ENCODE measurements at places on chromosomes 3 and 15.

GRCh38 chr3:72547183-72547582 is 301.1 kb downstream of the SHQ1 start:
- DNase-seq: no peak

DNA sequence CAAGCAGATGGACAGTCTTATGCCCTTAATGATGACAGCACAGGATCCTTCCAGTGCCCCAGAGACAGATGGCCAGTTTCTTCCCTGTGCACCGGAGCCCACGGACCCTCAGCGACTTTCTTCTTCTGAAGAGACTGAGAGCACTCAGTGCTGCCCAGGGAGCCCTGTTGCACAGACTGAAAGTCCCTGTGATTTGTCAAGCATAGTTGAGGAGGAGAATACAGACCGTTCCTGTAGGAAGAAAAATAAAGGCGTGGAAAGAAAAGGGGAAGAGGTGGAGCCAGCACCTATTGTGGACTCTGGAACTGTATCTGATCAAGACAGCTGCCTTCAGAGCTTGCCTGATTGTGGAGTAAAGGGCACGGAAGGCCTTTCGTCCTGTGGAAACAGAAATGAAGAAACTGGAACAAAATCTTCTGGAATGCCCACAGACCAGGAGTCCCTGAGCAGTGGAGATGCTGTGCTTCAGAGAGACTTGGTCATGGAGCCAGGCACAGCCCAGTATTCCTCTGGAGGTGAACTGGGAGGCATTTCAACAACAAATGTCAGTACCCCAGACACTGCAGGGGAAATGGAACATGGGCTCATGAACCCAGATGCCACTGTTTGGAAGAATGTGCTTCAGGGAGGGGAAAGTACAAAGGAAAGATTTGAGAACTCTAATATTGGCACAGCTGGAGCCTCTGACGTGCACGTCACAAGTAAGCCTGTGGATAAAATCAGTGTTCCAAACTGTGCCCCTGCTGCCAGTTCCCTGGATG is 198.7 kb downstream of the AKAP13 start:
- no peak for DNase-seq

DNA sequence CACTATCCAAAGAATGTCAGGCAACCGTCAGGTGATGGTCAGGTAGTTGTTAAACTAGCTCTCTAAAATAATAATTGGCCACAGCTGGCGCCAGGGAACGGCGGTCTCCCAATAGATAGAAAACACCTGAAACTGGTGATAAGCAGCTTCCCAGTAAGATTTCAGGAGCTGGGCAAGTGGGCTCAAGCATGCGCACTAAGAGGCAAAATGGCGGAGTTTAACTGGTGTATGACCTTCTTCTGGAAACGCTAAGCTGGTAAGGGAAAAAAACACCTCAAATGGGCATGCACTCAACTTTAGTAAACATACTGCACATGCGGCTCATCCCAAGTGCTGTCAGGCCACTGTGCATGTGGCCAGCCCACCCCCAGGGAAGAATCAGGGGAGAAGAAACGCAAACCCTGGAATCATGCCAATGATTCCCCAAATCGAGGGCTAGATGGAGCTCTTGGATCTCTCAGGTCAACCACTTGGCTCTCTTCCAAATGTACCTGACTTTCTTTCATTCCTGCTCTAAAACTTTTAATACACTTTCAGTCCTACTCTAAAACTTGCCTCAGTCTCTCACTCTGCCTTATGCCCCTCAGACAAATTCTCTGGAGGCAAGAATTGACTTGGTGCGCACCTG is 195.0 kb downstream of the ZNF621 start:
- peak; percentile 59 for DNase-seq

DNA sequence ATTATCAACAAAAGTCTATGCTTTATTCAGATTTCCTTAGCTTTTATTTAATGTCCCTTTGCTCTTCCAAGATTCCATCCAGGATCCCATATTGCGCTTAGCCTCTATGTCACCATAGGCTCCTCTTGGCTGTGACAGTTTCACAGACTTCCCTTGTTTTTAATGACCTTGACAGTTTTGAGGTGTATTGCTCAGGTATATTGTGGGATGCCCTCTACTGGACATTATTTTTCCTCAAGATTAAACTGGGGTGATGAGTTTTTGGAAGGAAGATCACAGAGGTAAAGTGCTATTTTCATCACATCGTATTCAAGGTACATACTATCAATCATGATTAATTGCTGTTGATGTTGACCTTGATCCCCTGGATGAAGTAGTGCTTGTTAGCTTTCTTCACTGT is 99.1 kb upstream of the SMAD3 start:
- no peak for DNase-seq

DNA sequence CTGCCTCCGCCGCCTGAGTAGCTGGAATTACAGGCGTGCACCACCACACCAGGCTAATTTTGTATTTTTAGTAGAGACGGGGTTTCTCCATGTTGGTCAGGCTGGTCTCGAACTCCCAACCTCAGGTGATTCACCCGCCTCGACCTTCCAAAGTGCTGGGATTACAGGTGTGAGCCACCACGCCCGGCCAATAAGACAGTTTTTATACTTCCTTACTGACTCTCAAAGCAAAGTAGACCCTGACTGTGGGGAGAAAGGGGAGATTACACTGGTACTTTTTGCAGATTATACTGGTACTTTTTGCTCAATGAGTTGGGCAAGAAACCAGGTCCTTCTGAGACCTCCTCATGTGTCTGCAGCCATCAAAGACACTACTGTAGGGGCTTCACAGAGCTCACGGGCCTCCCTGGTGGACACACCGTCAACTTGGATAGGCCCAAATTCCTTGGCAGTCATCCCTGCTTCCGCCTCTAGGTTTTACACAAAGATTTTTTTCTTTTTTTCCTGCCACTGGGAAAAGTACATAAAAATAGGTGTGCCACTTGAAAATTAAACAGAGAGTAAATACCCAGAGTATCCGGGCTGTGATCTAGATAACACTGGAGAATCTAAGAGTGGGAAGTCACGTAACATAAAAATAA is 143.3 kb upstream of the WNT5A start:
- DNase-seq: no peak

GRCh38 chr3:7813365-7813764 is 688.3 kb upstream of the LMCD1 start:
- DNase-seq: peak; percentile 53

- no peak for DNase-seq
Measured at GRCh38 chr15:52103217-52104207, 9.1 kb downstream of the BCL2L10 start.

All from NCI-H345 (cell line).